ENCODE measurements at places on chromosomes 7 and 10. TPM values are rescaled to one million over a fixed set of nuclear protein-coding genes. Genes with fewer than 3 reads are reported as not detected.

RHOBTB1 gene
- total RNA-seq, result 30.3 TPM

OR6V1 gene
- not detected for total RNA-seq

ANKRD2 gene
- 0.27 TPM for total RNA-seq

MSMB gene
- total RNA-seq, result not detected

PAPOLB gene
- 0.27 TPM for total RNA-seq

NODAL gene
- total RNA-seq, result not detected

CRPPA gene
- 2.3 TPM for total RNA-seq

GNAI1 gene
- total RNA-seq, result 13.7 TPM

HOGA1 gene
- 0.36 TPM for total RNA-seq

KDM7A gene
- 9.6 TPM for total RNA-seq

SP8 gene
- total RNA-seq, result not detected

LRRC17 gene
- total RNA-seq, result 4.4 TPM

FKBP14 gene
- 28.0 TPM for total RNA-seq

LRRC4 gene
- total RNA-seq, result 1.3 TPM

TLX1 gene
- total RNA-seq, result not detected

VSIR gene
- total RNA-seq, result 12.6 TPM

PRKG1 gene
- total RNA-seq, result 7.6 TPM

LIPN gene
- not detected for total RNA-seq

GNGT1 gene
- total RNA-seq, result not detected

FAM25A gene
- total RNA-seq, result not detected

FAM25G gene
- total RNA-seq, result not detected

MET gene
- 103 TPM for total RNA-seq

Measured in thoracic aorta endothelial cell (primary cell).